Activated naive CD4-positive, alpha-beta T cell treated with anti-CD3 and anti-CD28 coated beads, Interleukin-2, amount 50 U/mL, for 16 hours (primary cell): ENCODE measurements at places on chromosomes 13 and 19.

DNA sequence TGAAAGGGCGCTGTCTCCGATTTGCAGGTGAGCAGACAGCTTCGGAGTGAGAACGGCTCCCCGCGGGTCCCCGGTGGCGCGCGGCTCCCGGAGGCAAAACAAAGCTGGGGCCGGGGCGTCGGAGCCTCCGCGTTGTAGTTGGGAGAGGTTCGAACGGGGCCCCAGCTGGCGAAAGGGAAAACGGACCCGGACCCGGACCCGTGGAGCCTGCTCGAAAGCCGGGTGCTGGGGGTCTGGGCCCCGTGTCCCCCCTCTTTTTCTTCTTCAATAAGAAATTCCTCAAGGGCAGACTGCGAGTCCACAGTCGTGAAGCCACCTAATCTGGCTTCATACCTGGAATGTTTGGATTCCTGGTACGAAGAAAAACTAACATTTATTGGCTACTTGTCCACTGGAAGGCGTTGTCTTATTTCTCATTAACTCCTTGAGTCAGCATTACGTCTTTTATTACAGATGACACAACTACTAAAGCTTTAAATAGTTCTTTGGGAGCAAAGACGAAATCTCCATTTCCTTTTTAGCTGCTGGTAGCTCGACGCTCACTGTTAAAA lies 632 bp upstream of the MTIF3 start:
- peak; percentile 38 for DNase-seq

- DNase-seq: peak; percentile 60
Observed at GRCh38 chr13:44575741-44576350, at the start of gene TSC22D1. TSC22D1 (minus strand) TSS chr13:44576330; CDS start chr13:44576074, 256 bp downstream.

DNA sequence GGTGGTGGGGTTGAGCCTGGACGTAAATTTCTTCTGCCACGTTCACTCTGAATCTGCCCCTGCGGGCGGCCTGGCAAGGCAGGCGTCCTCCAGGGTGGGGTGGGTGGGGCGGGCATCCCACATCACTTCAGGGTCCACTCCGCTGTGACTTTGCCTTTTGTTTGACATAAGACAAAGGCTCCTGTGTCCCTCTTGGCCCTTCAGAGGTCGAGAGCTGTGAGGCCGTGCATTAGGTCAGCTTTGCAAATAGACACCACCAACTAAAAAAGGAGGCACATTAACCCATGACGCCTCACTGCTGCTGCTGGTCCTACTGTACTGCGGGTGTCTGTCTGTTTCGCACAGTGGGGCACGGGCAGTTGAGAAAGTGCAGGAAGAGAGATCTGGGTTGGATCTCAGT lies 10.5 kb upstream of the ZNF536 start:
- DNase-seq: no peak

GRCh38 chr13:72507416-72508199 lies 219.8 kb downstream of the MZT1 start:
- no peak for DNase-seq

GRCh38 chr19:46378268-46378667 lies 31.4 kb downstream of the PPP5C start:
- no peak for DNase-seq

- DNase-seq: no peak
Observed at GRCh38 chr13:24279327-24280110, 29.9 kb upstream of the C1QTNF9 start.

DNA sequence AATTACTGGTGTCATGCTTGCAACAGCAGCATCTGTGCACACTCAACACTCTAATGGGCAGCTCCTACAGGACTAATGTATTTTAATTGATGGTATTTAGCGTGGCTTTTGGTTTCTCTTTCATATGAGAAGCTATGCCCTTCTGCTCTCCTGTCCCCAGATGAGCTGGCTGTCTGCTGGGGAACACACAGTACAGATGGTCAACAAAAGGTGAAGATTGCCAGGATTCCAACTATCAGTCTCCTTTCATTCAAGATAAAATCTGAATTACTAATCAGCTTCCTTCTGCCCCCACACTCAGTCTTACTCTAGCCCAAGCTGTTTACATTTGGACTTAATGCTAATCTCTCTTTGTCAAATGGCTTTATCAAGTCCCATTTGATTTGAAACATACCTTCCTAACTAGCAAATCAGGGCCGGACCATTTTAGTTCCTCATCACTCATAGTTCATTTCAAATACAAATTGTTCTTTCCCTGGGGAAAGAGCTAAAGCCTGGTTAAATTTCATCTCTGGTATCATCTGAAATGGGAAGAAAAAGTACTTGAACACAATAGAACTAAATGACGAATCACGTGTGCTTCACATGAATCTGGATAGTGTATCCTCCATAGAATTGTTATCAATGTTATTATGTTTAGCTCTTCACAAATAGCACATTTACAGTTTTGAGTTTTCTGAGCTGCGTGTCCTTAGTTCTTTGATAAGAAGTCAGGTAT lies 988.0 kb downstream of the PCDH17 start:
- no peak for DNase-seq

DNA sequence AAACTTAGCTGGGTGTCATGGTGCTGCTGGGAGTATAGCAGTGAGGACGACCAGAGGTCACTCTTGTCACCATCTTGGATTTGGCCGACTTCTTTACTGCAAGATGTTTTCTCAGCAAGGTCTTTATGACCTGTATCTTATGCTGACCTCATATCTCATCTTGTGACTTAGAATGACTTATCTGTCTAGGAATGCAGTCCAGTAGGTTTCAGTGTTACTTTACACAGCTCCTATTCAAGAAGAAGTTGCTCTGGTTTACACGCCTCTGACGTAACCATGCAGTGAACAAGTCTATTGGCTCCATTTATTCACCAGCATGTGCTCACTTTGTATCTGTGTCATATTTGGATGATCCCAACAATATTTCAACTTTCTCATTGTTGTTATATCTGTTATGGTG lies 26.7 kb downstream of the ZNF850 start:
- DNase-seq: no peak

GRCh38 chr19:35037716-35038622 lies 3.6 kb upstream of the HPN start:
- no peak for DNase-seq

DNA sequence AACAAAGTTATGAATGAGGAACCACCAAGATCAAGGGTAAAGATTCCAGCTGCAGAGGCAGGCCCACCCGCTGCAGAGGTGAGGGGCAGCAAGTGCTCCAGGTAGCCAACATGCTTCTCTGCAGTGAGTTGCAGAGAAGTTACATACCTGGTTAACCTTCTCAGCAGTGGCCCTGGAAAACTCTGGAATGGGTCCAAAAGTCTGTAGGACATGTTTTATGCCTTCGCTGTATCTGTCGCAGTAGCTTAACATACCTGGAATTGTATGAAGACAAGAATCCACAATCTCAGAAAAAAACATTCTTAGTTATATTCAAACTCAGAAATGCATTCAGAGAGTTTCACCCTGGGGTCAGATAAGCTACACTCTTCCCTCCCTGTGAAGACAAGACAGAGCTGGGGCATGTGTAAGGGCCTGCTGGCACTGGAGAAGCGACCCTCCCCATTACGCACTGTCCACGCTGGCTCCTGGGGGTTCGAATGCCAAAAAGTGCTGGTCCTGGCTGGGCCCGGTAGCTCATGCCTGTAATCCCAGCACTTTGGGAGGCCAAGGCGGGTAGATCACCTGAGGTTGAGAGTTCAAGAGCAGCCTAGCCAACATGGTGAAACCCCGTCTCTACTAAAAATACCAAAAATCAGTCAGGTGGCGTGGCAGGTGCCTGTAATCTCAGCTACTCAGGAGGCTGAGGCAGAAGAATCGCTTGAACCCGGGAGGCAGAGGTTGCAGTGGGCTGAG lies 121.0 kb downstream of the CRYL1 start:
- no peak for DNase-seq

DNA sequence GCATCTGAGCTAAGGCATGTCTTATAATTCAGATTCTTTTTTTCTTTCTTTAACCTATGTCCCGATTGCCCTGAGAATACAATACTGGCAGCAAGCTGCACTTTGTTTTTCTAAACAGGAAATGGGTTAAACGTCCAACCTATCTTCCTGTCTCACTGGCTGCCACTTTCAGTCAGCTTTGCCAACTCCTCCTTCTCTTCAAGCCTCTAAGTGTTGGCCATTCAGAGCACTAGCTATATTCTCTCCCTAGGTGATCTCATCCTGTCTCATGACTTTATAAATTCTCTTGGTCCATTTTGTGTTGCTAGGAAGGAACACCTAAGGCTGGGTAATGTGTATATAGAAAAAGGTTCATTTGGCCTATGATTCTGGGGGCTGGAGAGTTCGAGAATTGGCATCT lies 109.5 kb upstream of the TSC22D1 start:
- DNase-seq: no peak

- peak; percentile 73 for DNase-seq
Observed at GRCh38 chr19:12796146-12797071, 5.1 kb downstream of the JUNB start.

GRCh38 chr13:42283574-42283973 lies 11.6 kb downstream of the AKAP11 start:
- DNase-seq: no peak

DNA sequence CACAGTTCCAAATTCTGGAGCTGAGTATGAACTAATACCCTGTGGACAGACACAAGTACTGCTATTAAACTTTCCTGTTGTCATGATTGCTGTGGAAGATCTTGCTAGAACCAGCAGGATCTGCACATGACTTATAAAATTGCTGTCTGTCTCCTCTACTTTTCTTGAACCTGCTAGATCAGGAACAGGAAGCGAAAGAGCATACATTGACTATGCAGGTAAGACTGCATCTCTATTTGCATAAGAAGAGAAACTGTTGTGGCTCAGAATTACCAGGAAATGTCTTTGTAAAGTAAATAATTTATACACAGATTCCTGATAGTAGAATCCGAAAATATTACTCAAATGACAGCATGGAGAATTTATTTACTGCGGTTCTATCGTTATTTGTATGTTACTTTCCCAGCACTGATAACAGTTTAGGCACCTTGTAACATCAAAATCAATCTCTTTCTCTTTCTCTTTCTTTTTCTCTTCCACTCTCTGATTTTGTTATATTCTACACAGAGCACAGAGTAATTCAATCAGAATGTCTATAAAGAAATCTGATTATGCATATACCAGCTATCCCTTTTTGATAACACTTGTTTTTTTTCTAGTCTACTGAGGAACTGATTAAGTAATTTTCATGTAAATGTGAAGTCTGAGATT lies 226.5 kb downstream of the MYO16 start:
- DNase-seq: no peak
